Pancreas (tissue), 10 donors: ENCODE measurements at places on chromosomes 3 and 15. TPM values are rescaled to one million over a fixed set of nuclear protein-coding genes. Genes with fewer than 3 reads are reported as not detected.

PGBD4 gene
- total RNA-seq, result 0.44 TPM

CCR3 gene
- not detected for total RNA-seq

MNS1 gene
- total RNA-seq, result 1.4 TPM

DUOXA2 gene
- total RNA-seq, result 0.43 TPM

IQCF5 gene
- not detected for total RNA-seq

DNA sequence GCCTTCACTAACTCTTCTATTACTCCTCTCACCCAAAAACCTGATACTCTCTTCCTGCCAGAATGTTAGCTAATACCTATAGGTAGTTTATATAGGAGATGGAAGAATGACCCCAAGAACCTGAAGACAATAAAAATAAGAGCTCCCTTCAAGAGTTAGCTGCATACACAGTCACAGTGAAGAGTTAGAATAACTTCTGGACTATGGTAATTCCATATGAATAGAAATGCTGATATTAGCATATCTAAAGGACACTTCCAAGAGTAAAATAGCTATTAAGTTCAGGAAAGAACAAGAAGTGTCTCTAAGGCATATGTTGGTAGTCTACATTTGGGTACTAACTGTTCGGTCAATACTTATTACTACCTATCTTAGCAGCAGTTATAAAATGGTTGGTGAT, 134.2 kb downstream of the VGLL3 start:
- DNase-seq, result no peak

DNA sequence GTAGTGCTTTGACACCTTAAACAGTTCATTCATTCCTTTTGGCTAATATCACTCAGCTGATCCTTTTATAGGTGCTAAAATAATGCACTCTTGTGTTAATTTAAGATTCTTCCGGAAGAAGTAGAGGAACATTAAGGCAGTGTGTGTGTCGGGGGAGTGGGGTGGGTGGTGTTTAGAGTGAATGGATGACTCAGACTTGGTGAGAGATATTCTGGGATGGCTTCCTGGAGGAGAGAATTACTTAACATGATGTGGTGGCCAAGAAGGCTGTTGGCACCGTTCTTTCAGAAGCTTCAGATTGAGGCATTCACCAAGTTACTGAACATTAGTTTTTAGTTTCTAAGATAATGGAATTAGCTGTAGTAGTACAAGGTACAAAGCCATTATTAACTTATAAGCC, 125.6 kb upstream of the ROPN1 start:
- no peak for DNase-seq

GRCh38 chr3:186032321-186032720, 76.6 kb downstream of the ETV5 start:
- no peak for DNase-seq

- no peak for DNase-seq
Observed at GRCh38 chr15:94924971-94925598, 693.7 kb downstream of the MCTP2 start.
